ENCODE measurements at places on chromosomes 12 and 14.

DNA sequence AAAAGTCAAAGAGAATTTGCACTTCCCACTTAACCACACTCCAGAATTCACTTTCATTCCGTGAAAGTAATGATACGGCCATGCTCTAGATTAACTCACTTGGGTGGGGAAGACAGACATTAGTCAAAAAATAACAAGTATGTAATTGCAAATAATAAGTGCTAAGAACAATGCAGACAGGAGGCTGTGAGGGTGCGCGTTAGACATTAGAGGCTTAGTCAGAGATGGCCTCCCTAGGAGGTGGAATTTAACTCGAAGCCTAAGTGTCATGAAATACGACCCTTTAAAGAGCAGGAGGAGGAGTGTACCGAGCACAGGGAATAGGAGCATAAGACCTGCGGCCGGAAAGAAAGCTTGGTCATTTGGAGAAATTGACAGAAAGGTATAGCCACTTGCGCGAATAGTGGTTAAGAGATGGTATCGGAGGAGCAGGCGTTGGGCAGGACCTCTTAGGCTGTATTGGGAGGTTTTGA lies 628 bp downstream of the SNRPF start:
- DNase-seq = no peak

DNA sequence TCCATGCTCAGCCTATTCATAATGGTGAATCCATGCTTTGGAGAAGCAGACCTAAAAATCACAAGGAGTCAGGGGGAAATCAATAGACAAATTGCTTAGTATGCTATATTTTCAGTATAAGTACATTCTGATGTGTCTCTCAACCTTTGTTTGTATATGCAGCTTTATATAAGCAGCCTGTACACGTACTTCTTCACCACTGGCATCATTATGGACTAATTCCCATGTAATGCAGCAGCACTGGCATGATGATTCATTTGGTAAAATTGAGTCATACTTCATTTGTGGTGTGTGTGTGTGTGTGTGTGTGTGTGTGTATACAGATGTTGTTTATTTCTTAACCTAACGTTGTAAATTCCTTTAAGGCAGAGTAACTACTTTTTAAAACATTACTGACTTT lies 10.9 kb downstream of the DCP1B start:
- peak; percentile 81 for DNase-seq

DNA sequence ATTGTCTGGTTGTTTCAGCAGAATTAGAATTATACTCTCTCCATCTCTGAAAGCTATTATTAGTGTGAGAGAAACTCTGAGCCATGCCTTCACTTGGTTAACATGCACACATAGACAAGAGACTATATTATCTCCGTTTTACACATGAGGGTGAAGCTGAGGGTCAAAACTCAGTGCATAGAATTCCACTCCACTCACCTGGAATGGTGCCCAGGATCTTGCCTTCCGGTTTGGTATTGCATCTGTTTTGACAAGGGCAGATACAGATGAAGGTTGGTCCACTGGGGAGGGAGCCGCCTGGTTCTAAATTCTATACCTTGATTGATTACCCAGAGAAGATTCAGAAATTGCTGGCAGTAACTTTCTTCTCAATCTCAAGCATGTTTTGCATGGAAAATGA lies 149.5 kb upstream of the PELI2 start:
- no peak for DNase-seq

DNA sequence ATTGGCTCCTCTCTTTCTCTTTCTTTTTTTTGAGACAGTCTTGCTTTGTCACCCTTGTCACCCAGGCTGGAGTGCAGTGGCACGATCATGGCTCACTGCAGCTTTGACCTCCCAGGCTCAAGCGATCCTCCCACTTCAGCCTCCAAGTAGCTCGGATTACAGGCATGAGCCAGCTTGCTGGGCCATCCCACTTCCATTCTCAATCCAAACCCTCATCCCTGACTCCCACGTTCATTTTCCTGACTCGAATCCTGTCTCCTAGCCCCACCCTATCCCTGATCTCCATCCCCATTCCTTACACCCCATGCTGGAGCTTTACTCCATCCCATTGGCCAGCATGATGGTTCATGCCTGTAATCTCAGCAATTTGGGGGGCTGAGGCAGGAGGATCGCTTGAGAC lies 7.8 kb downstream of the SPRYD4 start:
- DNase-seq = no peak

- DNase-seq = no peak
Observed at GRCh38 chr14:99721792-99722516, 37.9 kb downstream of the CYP46A1 start.

- DNase-seq = no peak
Observed at GRCh38 chr14:70317091-70317968, 42.2 kb downstream of the COX16 start.

GRCh38 chr14:32341947-32342846 lies 13.1 kb downstream of the AKAP6 start:
- DNase-seq = no peak

DNA sequence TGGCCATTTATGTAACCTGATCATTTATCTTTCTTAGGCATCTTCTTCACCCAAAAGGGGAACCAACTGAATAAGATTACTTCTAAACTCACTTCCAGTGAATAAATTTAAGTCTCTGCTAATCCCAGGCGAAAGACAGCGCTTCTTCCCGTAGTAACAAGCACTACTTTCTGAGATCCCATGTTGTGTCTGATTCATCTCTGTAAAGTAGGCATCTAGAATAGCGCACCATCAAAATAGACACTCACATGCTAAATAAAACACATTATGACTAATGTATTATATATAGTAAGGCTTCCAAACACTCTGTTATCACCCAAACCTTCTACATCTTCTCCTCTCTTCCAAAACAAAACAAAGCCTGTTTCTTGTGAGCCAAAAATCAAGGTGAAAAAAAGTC lies 15.1 kb downstream of the GTF2A1 start:
- no peak for DNase-seq

GRCh38 chr14:105591052-105591451 lies 64.7 kb downstream of the TMEM121 start:
- DNase-seq = no peak

GRCh38 chr12:13962699-13963098 lies 18.7 kb downstream of the GRIN2B start:
- DNase-seq = no peak

DNA sequence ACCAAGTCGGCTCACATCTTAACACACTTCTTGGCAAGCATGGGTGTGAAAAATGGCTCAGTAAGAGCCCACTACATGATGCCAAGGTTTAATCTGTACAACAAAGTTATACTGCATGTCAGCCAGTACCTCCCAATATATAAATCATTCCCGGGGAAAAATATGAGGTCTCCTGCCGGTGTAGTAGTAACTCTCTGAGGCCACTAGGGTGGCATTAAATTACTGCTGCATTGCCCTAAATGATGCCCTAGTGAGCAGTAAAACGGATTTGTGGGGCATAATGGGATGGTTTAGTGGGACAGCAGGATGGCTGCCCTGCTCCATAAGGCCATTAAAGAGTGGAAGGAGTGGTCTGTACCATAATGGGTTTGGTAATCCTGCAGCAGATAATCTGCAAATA lies 267.7 kb downstream of the MED13L start:
- no peak for DNase-seq

GRCh38 chr12:17459214-17459613 lies 630.8 kb downstream of the RERGL start:
- DNase-seq = no peak

GRCh38 chr12:129807136-129807535 lies 96.7 kb downstream of the TMEM132D start:
- no peak for DNase-seq

- DNase-seq = no peak
Observed at GRCh38 chr14:94975366-94975765, 182.0 kb downstream of the DICER1 start.

DNA sequence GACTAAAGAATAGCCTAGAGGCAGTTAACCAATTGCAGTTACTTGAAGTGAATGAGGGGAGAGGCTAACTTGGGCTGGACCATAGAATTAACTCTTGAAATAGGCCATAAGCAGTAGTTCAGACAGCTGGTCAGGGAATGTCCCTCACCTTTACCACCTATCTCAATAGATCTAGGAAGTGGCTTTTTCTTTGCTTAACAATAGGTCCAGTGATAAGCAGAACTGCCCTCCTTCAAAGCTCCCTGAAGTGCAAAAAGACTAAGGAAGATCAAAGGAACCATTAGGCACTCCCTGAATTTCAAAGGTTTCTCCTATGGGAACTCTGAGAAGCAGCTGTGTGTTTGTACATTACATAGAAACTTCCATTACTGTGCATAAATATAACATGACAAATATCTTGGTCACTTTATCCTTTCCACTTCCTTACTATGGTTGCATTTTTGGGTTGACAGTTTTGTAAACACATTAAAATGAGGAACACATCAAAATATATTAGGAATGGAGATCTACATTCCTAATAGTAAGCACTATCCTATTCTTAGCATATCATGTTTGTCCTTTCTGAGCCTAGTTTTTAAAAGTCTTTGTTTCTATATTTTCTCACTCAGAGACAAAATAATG lies 7.2 kb upstream of the NAA30 start:
- DNase-seq = no peak

DNA sequence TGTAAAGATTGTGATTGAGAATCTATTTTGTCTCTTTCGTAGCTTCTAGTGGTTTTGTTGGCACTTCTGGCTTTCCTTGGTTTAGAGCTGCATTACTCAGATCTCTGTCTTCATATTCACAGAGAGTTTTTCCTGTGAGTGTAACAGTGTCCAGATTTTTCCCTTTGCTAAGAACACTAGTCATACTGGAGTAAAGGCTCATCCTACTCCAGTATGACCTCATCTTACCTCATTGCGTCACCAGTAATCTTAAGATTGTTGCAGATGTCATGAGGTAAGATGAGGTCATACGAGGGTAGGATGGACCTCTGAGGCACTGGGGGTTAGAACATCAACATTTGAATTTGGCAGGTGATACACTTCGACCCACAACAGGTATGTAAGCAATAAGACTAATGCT lies 461.2 kb downstream of the FLRT2 start:
- no peak for DNase-seq

DNA sequence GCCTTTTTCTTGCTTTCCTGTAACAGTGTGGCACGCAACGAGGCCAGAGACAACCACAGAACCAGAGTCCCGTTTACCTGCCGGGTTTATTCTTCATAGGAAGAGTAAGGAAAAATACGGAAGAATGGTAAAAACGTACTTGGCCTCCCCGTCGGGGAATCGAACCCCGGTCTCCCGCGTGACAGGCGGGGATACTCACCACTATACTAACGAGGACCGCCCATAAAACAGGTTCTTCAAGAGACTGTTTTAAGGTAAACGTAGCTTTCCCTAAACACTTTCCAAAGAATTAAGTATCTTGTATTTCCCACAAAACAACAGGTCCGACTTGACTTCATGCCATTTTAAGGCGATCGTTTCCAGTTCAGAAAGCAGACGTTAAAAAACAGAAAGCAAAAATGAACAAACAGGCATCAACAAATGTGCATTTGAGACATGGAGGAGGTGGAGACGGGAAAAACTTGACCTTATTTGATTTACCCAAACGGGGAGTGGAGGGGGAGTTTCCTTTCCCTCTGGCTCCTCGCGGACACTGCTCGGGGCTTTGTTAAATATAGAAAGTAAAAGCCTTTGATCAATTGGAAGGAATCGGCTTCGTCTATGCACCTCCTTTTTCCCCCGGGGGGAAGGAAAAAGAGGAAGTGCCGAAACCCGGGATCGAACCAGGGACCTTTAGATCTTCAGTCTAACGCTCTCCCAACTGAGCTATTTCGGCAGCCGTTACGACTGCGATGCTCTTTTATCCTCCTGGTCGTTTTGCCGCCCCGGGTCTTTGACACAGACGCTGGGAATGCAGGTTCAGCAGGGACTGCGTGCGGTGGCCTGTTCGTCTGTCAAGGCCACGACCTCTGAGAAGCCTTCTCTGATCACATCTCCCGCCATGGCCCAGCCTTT lies 13.0 kb upstream of the UBC start:
- peak; percentile 37 for DNase-seq

GRCh38 chr12:19529951-19530636 lies 90.8 kb downstream of the AEBP2 start:
- no peak for DNase-seq

DNA sequence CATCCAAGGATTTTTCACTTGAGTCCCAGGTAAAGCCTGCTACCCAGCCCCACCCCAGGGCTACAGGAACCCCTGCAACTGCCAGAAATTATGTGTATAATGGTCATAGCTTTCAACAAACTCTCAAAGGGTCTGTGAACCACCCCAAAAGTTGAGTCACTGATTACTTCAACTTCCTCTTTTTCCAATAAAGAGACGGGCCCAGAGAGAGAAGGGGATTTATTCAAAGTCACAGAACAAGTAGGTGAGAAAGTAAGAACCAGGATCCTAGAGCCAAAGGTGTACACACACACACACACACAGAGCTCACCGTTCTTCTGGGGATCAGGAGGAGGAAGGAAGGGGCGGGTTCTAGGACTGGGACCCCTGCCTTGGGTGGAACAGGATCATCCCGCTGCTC lies 4.8 kb upstream of the ITPK1 start:
- no peak for DNase-seq

GRCh38 chr12:98743362-98743953 lies 98.4 kb downstream of the APAF1 start:
- DNase-seq = no peak

DNA sequence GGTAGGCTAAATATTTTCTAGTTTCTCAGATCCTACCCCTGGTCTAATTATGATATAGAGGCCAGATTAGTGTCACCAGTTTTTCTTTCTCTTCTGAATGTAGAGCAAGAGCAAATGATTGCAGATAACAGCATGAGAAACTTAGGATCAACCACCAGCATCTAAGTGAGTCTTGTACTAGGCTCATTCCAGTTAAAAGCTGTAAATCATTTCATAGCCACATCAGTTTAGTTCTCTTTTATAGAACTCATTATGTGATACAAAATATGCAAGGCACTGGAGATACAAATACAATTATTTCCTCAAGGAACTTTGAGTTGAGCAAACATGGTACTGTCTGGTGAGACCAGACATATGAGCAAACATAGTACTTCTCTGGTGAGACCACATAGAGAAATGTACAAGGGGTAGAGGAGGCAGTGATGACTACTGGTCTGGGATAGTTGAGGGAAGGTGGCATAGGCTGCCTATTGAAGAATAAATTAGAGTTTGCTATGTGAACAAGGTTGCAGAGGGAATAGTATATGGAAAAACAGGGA lies 59.5 kb downstream of the CRADD start:
- DNase-seq = no peak

DNA sequence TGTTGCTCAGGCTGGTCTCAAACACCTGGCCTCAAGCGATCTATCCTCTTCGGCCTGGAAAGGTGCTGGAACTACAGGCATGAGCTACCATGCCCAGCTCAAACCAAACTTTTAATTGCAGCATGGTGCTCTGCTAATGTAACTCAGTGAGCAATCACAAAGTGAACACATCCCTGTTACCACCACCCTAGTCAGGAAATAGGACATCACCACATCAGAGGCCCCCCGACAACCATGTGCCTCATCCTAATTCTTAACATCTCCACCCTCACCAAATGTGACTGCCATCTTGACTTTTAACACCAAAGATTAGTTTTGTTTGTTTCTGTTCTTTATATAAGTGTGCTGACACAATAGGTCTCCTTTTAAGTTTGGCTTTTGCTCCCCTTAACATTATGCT lies 22.8 kb upstream of the SDR39U1 start:
- no peak for DNase-seq

GRCh38 chr14:24873551-24873950 lies 176.4 kb downstream of the STXBP6 start:
- no peak for DNase-seq

GRCh38 chr12:130846369-130846768 lies 7.3 kb upstream of the STX2 start:
- DNase-seq = peak; percentile 76

Measured in GM04503 (cell line).